Kidney glomerular epithelial cell (primary cell): ENCODE measurements at places on chromosomes 3 and 15.
A peak's percentile ranks its signal among the peaks of the same experiment; 100 is the strongest.

GRCh38 chr3:16398648-16399047 is 114.9 kb downstream of the RFTN1 start:
- no peak for DNase-seq

DNA sequence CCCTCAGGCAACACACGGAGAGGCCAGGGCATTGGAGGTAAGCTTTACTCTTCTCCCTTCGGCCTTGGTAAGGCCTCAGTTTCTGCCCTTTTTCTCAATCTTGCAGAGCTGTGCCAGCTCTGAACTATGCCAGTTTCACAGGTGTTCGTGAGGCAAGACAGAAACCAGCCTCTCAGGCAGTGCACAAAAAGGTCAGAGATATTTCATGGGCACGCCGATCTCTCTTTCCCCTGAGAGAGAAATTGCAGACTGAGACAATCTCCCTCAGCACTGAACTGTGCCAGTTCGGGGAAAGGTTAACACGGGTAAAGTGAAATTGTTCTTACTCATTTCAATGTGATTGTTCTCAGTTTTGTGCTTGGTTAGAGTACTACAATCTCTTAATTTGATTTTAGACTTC is 88.5 kb downstream of the GMNC start:
- DNase-seq = no peak

DNA sequence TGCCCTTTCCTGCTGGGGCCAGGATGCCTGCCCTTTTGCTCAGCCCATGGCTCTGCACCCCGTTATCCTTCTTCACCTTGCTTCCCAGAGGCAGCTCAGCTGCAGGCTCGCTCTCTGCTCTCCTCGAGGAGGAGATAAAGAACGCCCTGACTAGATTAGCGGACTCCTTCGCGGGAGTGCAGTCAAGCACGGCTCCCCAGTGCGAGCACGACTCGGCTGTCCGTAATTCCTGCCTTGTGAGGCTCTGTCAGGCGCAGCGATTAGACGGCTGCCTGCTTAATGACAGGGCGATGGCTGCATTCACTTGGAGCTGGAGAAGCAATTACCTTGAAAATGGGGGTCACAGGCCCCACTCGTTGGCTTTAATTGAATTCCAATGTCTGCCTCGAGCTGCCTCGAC is 25.9 kb downstream of the TLE3 start:
- no peak for DNase-seq

- DNase-seq = peak; percentile 44
Measured at GRCh38 chr3:4680871-4681300, 187.7 kb downstream of the ITPR1 start.

- no peak for DNase-seq
Measured at GRCh38 chr15:92095693-92096092, 242.2 kb downstream of the SLCO3A1 start.

GRCh38 chr3:61250784-61251173 is 473 bp downstream of the FHIT start:
- DNase-seq = no peak

GRCh38 chr3:24521420-24522145 is 26.9 kb upstream of the THRB start:
- DNase-seq = no peak

- no peak for DNase-seq
Measured at GRCh38 chr3:22748453-22749045, 454.6 kb upstream of the UBE2E2 start.

DNA sequence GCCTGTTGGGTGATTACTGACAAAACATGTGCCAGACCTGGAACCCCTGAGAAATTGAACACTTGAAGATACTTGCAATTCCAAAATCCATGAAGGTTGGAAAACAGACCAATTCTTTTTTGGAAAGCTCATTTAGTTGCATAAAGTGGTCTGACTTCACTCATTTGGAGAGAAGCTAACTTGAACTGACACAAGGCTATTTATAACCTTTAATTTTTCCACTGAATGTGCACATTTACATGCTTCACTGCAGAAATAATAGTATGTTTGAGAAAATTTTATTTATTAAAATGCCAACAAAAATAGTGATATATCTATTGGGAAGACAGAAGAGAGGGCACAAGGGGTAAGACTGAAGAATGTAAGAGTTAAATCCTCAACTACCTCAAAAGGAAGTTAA is 92.1 kb downstream of the MOBP start:
- DNase-seq = no peak

DNA sequence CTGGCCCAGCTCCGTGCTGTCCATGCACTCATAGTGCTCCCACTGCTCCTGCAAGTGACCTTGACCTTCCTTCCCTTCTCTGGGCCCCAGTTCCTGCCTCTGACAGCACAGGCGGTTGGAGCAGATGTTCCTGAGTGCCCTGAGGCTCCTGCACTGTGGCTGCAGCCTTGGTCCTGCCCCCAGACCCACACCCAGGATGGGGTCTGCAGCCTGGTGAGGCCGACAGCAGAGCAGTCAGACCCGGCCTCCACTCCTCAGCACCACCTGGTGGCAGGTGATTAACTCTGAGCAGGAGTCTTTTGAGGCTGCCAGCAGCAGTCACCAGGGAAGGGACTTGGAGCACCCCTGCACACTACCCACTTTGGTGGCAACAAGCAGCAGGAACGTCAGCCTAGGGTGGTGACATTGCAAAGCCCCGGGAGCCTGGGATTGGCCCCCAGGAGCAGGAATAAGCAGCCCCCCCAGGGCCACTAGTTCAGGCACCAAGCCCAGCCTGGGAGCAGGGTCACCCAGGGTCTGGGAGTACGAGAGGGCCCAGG is 64.6 kb downstream of the CYP11A1 start:
- DNase-seq = peak; percentile 2

DNA sequence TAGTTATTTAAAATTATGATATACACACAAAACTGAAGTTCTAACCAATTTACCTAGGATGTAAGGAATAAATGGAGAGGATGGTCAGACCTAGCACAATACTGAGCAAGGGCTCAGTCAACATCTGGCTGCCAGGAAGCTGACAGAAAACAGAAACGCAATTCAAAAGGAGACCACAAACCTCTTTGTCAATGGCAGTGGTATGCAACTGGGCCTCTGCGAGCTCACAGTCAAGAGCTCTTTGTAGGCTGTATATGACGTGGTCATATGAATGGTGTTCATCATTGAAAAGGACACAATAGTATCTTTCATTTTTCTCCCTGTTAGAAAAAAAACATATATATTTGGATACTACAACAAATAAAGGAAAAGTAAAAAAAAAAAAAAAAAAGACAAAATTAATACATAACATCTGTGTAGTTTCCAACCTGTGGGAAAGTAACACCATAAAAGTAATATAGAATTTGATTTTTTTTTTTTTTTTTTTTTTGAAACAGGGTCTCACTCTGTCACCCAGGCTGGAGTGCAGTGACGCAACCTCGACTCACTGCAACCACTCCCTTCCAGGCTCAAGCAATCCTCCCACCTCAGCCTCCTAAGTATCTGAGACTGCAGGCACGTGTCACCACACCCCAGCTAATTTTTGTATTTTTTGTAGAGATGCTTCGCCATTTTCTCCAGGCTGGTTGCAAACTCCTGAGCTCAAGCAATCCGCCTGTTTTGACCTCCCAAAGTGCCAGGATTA is 37.9 kb downstream of the UBR1 start:
- DNase-seq = no peak

DNA sequence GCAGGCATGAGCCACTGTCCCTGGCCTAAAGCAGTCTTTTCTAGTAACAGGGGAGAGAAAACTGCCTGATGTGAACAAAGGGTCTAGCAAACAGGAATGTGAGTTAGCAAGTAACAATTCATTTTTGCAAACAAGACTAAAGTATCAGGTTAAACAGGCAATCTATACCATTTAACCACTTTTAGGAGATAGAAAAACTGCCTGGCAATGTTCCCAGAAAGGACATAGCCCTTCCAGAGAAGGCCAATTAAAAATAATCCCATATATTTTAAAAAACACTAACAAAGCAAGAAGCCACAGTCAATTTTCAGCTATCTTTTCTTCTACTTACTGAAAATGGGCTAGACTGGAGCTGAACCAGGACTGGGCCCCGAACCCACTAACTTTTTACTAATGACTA is 6.3 kb downstream of the RBSN start:
- no peak for DNase-seq

DNA sequence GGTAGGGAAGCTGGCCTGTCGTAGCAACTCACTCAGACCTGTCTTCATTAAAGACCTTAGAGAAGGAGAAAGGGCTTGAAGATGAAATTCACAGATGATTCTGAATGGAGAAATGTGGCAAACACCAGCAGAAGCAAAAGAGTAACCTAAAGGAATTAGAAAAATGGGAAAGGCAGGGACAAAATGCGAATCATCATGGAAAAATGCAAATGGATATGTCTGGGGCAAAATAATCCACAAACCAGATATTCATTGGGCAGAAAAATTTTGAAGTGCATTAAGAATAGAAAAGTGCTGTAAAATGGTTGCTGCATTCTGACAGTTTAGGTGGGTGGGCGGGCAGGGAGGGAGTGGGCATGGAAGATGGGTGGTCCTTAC is 156.9 kb upstream of the RASGRP1 start:
- DNase-seq = no peak

DNA sequence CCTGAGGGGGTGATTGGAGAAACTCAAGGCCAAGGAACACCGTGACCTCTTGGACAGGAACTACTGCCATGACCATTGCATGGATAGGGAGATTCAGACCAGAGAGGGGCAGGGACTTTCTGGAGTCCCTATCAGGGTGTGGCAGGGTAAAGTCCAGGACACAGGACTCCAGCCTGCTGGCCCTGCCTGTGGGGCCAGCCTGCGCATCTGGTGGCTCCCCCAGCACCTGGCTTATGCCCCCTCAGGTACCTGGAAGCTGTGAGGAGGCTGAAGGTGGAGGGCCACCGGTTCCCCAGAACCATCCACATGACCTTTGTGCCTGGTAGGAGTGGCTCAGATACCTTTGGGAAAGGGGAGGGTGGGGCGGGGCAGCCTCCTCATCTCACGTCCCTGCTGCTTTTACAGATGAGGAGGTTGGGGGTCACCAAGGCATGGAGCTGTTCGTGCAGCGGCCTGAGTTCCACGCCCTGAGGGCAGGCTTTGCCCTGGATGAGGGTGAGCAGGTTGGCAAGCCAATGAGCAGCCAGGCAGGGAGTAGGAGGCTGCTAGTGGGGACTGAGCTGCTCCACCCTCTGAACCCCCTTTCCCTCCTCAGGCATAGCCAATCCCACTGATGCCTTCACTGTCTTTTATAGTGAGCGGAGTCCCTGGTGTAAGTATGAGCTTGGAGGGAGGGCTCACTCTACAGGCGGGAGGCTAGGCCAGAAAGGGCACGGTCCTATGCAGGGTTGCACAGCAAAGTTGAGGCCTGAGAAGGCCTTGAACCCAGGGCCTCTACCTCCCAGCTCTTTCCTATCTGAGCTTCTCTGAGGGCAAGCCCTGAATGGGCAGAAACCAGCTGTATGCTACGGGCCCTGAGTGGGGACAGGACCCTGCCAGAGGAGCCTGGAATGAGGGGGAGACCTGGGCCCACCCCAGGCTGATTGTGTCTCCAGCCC is 2.9 kb downstream of the ACY1 start:
- no peak for DNase-seq

GRCh38 chr15:47300596-47300995 is 416.7 kb upstream of the SEMA6D start:
- no peak for DNase-seq

DNA sequence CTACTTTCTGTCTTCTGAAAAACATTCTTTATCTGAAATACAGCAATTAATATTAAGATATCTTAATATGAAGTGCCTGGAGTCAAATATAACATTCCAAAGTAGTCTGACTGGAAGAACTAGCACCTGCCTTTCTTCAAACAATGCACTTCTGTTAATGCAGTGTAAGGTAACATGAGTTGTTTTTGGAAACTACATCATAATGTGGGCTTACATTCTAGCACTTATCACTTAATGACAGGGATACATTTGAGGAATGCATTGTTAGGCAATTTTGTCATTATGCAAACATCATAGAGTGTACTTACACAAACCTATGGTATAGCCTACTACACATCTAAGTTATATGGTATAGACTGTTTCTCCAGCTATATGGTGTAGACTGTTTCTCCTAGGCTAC is 49.2 kb downstream of the SLC15A2 start:
- no peak for DNase-seq

DNA sequence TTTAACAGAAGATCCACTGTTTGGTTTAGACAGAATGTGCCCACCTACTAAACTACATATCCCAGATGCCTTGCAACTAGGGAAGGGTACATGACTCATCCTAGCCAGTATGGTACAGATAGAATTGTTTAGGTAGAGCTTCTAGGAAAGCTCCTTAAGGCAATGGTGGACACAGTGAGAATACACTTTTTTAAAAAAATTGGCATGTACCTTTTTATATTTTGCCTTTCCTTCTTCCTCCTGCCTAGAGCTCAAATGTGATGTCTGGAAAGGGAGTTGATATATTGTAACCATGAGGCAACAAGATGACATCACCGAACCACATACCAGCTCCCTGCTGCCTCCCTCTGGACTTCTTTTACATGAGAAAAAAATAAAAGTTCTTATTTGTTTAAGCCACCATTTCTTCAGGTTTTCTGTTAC is 14.4 kb upstream of the C3orf80 start:
- DNase-seq = peak; percentile 43

DNA sequence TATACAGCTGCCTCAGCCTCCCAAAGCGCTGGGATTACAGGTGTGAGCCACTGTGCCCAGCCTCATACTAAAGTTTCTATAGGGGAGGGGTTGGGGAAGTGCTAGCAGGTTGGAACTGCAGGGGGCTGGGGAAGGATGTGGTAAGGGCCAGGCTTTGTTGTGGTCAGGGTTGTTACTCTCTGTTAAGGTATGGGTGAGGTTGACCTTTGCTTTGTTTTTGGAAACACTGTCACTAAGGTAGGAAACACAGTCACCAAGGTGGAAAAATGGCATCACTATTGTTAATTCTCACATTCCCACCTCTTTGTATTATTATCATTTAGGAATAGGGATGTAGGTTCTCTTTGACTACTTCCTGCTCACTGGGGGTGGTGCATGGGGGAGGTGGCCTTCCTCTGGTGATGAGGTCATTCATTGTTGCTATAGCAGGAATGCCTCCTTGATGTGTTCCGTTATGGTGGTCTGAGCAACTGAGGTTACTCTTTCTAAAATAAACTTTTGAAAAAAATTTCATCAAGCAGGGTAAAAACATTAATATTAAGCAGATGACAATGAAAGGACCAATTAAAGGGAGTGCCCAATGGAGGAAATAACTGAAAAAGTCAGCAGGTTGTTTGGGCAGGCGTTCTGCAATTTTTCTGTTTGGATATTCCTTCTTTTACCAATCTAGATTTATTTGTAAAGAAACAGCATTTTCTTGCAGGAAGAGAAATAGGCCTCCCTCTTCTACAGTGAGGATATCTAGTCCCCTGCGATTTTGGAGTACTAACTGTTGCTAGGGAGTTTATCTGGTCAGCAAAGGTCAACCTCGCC is 150.5 kb downstream of the WDR76 start:
- no peak for DNase-seq

DNA sequence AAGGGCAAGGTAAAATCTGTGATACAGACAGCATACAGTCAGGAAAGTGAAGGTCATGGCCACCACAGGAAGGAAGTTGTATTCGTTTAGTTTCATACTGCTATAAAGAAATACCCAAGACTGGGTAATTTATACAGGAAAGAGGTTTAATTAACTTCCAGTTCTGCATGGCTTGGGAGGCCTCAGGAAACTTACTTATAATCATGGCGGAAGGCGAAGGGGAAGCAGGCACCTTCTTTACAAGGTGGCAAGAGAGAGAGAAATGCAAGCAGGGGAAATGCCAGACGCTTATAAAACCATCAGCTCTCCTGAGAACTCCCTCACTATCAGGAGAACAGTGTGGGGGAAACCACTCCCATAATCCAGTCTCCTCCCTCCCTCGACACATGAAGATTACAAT is 353.7 kb upstream of the SEMA6D start:
- DNase-seq = no peak
